Upper lobe of right lung (tissue), 1 donor: ENCODE measurements at places on chromosomes 2 and 18.

- no peak for DNase-seq
Measured at GRCh38 chr2:238684362-238685326, 163.2 kb upstream of the TWIST2 start.

DNA sequence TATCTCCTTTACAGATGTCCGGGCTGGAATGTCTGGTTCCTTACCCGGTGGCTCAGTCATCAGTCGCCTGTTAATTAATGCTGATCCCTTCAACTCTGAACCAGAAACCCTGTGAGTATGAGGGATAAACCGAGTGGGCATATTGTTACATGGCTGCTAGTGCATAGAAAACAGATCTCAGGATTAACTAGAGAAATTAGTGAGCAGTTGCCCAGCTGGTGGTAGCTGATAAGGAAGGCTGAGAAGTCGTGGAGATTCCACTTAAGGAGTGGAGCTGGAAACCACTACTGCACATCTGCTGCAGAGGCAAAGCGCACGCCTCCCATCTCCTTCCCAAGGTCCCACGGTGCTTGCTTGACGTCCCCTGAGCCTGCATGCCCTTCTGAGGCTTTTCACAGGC, 97.7 kb downstream of the DGKD start:
- DNase-seq: peak; percentile 17

GRCh38 chr2:157466764-157467163, 22.9 kb upstream of the CYTIP start:
- DNase-seq: no peak

DNA sequence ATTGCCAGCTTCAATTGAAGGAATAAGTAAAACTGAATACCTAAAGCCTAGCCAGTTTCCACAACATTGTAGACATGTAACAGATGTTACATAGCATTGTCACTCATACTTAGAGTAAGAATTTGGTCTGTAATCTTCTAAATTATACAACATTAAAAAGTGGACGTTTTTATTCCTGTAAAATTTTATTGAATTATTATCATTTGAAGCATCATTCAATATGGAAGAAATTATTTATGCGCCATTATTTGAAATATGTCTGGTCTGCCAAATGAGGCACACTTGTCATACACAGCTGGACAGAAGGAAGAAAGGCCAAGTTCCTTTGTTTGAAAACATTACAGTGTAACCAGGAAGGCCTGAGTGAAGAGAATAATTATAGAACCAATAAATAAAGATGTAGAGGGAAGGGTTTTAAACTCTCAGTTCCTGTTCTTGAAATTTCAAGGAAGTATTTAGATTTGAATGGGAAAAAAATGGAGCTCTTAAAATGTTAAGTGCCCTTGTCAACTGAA, 575.5 kb downstream of the LRRTM4 start:
- no peak for DNase-seq

- no peak for DNase-seq
Measured at GRCh38 chr2:217732992-217733391, 269.8 kb downstream of the TNS1 start.

DNA sequence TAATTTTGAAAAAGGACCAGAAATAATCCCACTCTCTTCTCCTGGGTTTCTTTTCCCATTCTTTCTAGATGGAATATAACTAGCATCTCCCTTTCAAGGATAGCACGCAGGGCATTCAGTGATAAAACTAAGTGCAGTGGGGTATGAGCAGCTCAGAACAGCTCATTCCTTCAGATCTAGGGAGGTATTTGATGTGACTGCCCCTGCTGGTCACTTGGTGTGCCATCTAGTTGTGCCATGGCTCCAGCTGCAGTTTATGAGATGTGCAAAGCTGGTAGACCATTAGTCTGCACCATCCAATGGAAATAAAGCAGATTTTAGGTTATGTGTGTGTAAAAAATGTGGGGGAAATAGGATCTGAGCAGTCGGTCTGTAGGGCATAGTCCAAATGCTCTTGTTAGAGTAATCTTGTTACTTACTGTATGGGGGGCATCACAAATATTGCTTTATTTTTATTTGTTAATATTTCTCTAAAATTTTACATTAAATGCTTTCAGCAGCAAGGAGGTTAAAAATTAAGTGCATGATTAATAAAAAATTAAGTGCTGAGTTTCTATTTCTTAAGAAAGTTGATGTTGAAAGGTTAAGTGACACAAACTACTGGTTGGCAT, 38.9 kb downstream of the CTAGE1 start:
- DNase-seq: no peak

DNA sequence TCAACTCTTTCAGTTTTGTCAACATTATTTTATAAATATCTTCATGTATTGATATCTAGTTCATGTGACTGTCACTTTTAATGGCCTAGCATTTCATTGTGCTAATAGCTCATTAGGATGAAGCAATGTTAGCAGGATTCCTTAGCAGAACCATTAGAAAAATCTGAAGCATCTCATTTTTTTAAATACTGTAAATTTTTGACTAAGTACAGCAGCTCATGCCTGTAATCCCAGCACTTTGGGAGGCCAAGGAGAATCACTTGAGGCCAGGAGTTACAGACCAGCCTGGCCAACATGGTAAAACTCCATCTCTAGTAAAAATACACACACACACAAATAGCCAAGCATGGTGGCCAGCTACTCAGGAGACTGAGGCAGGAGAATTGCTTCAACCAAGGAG, 15.6 kb upstream of the ANTXR1 start:
- DNase-seq: no peak

DNA sequence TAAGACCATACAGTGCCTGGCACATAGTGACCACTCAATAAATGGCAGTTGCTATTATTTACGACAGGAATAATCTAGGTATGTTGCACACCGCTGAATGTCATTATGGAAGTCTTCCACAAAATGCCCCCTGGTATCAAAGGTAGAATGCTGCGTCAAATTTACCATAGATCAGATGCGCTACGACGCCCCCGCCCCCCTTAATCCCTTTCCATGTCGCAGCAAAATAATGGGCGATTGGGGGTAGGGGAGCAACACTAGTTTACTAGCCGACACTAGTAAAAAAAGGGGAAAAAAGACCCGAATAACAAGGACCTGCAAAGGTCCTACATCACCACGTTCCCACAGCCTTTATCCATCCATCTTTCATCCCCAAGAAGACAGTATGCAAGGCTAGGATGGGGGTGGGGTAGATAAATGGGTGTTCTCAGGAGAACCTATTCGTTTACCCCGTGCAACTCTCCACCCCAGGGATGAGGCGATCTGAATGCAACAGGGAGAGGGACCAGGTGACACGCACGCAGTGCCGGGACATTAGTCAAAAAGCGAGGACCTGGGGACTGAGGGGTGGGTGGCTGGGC, 455 bp downstream of the PREPL start:
- no peak for DNase-seq

DNA sequence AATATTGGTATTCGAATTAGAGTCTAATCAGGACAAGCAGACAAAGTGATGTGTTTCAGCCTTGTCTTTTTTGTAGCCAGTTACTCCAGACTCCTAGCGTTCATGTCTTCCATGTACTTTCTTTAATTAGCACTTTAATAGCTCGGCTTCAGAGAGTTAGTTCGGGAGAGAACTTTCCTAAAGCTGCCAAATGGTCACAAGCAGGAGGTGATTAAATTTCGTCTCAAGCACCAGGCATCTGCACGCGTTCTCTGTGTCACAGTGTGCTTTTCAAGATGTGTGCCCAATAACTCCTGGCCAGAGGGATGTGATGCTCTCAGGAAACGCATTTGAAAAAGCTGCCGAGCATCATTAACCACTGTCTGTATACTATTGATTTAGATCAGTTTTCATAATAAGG, 790.8 kb downstream of the SOCS6 start:
- no peak for DNase-seq

GRCh38 chr18:33114749-33115148, 325.8 kb downstream of the CCDC178 start:
- DNase-seq: no peak

- no peak for DNase-seq
Measured at GRCh38 chr2:19102696-19103423, 255.6 kb downstream of the OSR1 start.

GRCh38 chr18:35525795-35526494, 28.2 kb upstream of the INO80C start:
- DNase-seq: no peak

- DNase-seq: no peak
Measured at GRCh38 chr2:181715033-181715630, 34.8 kb upstream of the NEUROD1 start.
